ENCODE measurements at places on chromosomes 13 and 19.

- DNase-seq: no peak
These were observed 17.6 kb downstream of the PBX4 start for GRCh38 chr19:19600793-19601330.

- no peak for DNase-seq
These were observed 10.0 kb downstream of the RYR1 start for GRCh38 chr19:38443458-38443999.

DNA sequence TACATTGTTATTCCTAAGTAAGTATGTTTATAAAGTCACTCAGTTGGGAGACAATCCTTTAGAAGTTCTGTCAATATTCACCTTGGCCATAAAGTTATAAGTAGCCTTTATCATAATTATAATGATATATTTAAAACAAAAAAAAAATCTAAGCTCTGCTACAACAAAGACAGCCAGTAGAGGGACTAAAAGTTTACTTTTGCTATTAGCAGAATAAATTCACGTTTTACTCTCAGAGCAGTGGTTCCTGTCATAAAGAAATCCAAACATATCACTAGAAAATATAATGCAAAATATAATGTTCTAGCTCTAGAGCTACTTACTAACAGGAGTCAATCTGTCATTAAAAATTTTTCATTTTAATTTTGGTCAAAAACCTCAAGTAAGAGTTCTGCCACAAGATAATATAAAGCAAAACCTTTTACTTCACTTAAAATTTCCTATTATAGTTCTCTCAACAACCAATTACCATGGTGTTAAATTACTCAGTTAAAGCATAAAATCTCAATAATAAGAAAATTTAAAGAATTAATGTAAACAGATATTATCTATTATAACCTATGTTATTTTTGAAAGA lies 17.7 kb downstream of the INTS6 start:
- DNase-seq: no peak

- DNase-seq: no peak
These were observed 298.1 kb downstream of the OLFM4 start for GRCh38 chr13:53326716-53327115.

- no peak for DNase-seq
These were observed 55.9 kb downstream of the ZNF431 start for GRCh38 chr19:21197590-21198295.

GRCh38 chr13:108957369-108958012 lies 328.1 kb downstream of the MYO16 start:
- DNase-seq: no peak

DNA sequence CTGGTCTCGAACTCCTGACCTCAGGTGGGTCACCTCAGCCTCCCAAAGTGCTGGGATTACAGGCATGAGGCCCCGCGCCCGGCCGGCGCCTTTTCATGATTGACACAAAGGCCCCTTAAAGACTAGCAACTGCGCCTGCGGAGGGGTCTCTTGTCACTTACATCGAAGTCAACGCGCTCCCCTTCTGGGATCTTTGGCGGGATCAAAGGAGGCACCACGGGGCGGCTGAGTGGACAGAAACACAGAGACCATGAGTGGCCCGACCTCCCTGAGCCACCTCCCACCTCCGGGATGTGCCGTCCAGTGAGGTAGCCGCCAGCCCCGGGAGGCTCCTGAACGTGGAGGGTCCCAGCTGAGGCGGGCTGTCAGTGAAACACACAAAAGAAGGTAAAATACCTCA lies 7.3 kb downstream of the TNNT1 start:
- no peak for DNase-seq

DNA sequence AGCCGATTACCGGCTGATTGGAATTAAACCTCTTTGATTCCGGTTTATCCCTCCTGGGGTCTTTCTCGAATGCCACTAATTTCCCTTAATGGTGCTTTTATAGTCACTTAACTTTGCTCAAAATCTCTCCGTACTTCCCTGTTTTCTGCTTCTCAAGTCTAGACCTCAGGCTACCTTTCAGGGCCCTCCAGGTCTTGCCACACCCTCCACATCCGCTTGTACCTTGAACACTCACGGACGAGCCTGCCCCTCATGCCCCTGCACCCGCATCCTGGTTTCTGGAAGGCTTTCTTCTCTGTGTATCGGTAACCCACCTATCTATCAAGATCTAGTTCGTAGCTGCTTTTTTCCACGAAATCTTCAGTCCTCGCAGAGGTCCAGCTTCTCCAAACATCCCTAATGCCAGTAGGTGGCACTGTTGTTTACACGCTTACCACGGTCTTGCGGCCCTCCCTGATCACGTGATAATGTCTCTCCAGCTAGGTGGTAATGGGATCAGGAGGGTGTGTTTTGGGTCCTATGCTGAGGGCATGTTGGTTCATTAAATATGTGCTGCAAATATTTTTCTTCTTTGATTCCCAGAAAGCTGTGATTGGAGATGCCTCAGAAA lies 13.8 kb downstream of the ATP12A start:
- DNase-seq: no peak

DNA sequence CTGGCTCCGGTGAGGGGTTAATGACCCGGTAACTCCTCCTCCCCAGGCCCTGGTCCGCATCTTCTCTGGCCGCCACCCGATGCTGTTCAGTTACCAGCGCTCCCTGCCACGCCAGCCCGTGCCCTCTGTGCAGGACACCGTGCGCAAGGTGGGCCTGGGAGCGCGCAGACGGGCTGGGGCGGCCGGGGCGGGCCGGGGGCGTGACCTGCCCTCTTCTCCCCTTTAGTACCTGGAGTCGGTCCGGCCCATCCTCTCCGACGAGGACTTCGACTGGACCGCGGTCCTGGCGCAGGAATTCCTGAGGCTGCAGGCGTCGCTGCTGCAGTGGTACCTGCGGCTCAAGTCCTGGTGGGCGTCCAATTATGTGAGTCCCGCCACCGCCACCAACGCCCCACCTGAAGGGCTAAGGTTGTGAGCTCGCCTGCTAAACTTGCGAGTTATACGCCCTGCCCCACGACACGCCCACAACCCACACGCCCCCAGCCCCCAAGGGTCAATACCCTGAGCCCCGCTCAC lies 10.4 kb downstream of the CPT1C start:
- no peak for DNase-seq

DNA sequence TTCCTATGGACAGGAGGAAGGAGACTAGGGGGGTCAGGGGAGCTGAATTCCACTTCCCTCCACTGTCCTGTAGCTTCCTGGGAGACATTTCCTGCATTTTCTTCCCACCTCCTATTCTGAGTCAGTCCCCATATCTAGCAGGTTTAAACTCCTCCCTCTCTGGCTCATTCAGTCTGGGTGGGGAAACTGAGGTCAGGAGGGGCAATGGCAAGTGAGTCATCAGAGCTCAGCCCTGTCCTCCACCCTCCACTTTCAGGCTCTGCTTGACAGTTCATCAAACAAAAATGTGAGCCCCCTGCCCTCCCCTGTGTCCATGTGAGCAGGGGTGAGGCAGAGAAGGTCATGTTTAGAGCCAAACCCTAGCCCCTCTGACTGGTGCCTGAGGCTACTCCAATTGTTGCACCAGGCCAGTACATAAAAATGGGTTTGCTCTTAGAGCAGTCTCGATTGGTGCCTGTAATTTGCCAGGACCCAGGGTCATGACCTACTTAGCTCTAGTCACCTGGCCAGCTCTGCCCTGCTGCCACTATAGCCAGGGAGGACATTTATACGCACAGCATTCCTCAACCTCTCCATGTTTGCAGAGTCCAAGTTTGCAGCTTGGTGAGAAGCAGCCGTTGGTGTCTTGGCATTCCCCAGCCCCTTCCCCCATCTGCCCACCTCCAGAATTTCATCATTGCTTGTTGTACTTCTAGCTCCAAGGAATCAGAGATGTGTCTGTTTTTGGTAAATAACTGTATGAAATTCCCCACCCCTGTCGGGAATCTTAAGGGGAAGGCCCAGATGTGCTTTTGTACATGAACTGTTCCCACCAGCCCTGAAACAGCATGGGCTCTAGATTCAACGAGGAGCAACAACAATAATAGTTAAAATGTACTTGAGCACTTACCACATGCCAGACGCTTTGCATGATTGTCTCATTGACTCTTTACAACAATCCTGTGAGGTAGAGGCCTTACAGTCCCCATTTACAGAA lies 20.7 kb downstream of the SAMD4B start:
- no peak for DNase-seq

GRCh38 chr19:38400361-38400760 lies 2.5 kb upstream of the FAM98C start:
- no peak for DNase-seq

- no peak for DNase-seq
These were observed 173.1 kb downstream of the POU4F1 start for GRCh38 chr13:78430166-78430791.

DNA sequence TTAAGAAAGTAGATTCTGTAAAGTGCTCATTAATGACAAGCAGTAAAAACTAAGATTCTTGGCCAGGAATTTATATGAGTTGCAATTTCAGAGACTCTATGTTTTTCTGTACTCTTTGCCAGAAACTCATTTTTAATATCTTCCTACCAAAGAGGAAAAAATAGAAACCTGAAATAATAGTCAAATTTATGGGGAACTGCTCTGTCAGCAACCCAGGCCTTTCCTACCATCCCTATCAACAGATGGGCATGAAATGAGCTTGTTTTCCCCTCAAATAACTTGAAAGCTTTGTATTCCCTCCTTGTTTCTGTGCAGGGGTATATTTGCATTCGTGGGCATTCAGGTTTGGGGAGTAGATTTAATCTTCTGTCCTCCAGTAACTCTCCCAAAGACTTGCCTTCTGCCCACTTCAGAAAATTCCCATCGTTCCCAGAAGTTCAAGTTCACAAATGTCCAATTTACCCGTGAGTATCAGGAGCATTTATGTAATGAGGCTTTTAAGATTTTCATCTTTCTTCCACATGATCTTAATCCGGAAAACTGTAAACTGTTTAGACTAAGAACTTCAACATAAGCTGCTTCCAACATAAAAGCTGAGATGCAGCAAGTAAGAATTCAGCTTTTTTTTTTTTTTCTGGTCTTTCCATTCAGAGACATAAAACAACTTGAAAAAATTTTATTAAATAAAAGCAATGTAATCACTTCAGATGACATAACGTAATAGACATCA lies 363.1 kb downstream of the EFNB2 start:
- DNase-seq: no peak

DNA sequence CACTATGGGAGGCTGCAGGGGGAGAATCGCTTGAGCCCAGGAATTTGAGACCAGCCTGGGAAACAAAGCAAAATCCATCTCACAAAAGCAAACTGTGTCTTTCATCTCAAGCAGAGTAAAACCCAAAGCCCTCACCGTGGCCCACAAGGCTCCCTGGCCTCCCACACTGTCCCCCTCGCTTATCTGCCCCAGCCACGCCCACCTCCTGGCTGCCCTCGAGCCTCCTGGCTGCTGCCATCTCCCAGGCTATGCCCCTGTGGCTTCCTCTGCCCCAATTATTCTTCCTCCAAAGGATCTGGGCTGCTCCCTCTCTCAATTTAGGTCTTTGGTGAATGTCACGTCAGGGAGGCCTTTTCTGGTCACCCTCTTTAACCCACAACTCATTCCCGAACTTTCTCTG lies 3.6 kb downstream of the RABAC1 start:
- DNase-seq: no peak

DNA sequence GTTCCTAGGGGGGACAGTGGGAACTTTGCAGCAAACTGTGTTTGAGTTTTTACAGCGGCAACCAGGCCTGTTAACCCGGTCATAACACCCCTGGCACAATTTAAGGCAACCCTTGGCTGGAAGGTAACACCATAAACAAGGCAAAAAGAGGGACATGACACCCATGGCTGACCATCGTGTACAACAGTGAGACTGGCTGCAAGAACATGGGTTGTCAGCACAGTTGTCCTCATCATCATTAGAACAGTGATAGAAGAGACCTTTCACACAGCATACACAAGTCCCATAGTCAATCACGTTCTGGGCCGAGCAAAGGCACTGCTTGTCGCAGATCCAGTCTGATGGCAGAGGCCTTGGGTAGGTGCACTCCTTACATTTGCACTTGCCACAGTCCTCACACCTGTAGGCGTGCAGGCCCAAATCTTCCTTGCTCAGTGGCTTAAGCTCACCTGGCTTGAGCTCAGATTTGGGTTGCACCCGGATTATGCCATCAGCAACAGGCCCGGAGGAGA lies 4.1 kb downstream of the SPRY2 start:
- DNase-seq: no peak

DNA sequence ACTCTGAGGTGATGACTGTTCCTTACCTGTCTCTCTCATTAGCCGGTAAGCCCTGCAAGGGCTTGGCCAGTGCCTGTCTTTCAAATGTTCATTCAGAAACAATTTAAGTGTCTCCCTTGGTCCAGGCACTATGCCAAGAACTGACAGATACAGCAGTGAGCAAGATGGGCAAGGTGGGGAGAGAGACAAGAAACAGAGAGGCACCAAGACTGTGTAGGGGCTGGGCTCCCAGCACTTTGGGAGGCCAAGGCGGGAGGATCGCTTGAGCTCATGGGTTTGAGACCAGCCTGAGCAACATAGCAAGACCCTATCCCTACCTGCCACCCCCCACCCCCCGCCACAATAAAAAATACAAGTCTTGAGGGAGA lies 1.3 kb upstream of the CCNE1 start:
- DNase-seq: peak; percentile 31

DNA sequence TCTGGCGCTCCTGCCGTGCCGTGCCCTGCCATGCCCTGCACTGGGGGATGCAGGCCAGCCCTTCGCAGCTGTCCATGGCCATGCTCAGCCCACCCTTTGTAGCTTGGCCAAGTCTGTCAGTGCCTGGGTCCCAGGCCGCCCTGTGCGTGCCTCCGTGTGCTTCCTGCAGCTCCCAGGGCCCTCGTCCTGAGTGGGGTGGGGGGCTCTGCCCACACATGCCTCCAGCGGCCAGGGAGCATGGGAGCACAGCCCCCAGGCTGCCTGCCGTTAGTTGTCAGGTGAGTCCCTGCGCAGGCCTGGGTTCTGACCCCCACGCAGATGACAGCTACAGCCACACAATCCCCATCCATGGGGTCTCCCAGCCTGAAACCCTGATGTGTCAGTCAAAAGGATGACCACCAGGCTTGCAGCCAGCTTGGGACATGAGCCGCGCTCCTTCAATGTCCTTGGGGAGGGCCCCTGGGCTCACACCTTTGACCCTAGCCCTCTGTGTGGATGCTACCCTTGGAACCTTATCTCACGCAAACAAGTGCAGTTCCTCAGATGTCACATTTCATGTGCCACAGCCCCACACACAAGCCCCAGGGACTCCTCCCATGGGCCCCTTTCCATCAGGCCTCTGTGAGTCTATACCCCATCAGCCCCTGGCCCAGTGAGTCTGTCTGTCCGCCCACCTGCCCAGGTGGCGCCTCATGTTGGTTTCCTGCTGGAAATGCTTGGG lies 24.5 kb downstream of the TMED1 start:
- no peak for DNase-seq

GRCh38 chr19:10392120-10392519 lies 11.2 kb downstream of the CDC37 start:
- no peak for DNase-seq

DNA sequence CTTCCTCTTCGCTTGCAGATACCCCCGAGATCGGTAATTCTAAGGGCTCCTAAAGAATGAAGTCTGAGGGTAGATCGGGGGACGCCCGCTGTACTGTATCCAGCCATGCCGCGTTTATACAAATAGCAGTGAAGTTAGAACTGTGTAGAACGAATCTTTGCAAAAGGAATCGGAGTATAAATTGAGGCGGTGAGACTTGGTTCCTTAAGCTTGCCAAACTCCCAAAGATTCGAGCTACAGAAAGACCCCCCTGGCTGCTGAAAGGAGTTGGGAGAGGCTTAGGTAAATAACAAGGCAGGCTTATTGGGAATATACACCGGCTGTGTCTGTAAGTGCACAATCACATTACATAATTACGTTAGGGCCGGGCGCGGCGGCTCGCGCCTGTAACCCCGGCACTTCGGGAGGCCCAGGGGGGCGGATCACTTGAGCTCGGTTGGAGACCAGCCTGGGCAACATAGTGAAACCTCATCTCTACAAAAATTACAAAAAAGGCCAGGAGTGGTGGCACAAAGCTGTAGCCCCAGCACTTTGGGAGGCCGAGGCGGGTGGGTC lies 12.2 kb downstream of the TMEM160 start:
- DNase-seq: peak; percentile 48

GRCh38 chr19:6718741-6719539 lies 1.5 kb downstream of the C3 start:
- peak; percentile 45 for DNase-seq
